Left lung (tissue), 14 donors: ENCODE measurements at places on chromosomes 12 and 14.
A peak's percentile ranks its signal among the peaks of the same experiment; 100 is the strongest.

DNA sequence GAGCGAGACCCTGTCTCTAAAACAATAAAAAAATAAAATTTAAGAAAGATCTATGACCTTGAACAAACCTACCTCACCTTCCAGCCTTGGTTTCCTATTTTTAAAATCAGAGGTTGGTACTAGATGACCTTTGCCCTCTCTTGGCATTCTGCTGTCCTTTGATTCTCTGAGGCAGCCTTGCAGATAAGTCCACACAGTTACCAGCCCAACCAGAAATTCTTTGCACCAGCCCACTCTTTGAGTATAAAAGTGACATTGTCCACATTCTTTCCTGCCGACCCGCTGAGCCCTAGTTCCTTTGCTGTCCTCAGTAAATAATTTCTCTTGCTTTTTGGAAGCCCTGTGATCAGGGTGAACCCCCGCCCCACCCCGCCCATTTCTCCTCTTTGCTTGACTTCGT is 150.4 kb downstream of the PHETA1 start:
- H3K36me3 ChIP-seq = no peaks in the 10 kb centered on the region
- no peak overlapping the region for H3K27ac ChIP-seq
- no peak overlapping the region for H3K4me3 ChIP-seq
- H3K4me1 ChIP-seq = no peaks in the 10 kb centered on the region

DNA sequence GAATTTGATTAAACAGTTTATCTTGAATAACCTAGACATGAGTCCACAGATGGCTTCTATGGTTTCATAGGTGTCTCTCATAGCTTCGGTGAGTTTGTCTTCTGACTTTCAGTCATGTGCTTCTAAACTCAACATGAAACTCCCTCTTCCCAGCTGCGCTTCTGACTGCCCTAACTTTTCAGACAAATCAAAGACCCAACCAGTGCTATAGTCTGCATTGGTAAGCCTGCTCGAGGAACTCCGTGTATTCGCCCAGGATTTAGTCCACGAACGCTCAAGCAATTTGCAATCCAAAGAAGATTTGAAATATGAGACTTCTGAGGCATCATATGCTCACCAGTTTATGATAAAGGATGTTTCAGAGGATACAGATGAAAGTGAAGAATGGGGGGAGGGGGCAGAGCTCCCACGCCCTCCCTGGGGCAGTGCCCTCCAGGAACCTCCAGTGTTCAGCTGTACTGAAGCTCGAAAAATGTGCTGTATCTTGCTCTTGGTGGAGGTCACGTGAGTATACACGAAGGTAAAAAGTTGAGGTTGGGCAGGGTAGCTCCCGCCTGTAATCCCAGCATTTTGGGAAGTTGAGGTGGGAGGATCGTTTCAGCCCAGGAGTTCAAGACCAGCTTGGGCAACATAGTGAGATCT is 5.2 kb upstream of the RILPL2 start:
- H3K36me3 ChIP-seq = no peaks in the 10 kb centered on the region
- DNase-seq = no peak
- H3K4me1 ChIP-seq = peaks cover 15% of the 10 kb centered on the region
- H3K4me3 ChIP-seq = no peak overlapping the region

- no peaks in the 10 kb centered on the region for H3K36me3 ChIP-seq
- no peak for DNase-seq
- H3K4me1 ChIP-seq = peaks cover 72% of the 10 kb centered on the region
Measured at GRCh38 chr12:124501112-124501561, 66.3 kb downstream of the NCOR2 start.

GRCh38 chr12:50107416-50108268 is 3.8 kb downstream of the GPD1 start:
- no peaks in the 10 kb centered on the region for H3K27me3 ChIP-seq
- peaks cover 29% of the 10 kb centered on the region for H3K4me1 ChIP-seq
- no peak overlapping the region for H3K4me3 ChIP-seq
- H3K27ac ChIP-seq = no peak overlapping the region
- H3K36me3 ChIP-seq = no peaks in the 10 kb centered on the region
- DNase-seq = no peak

DNA sequence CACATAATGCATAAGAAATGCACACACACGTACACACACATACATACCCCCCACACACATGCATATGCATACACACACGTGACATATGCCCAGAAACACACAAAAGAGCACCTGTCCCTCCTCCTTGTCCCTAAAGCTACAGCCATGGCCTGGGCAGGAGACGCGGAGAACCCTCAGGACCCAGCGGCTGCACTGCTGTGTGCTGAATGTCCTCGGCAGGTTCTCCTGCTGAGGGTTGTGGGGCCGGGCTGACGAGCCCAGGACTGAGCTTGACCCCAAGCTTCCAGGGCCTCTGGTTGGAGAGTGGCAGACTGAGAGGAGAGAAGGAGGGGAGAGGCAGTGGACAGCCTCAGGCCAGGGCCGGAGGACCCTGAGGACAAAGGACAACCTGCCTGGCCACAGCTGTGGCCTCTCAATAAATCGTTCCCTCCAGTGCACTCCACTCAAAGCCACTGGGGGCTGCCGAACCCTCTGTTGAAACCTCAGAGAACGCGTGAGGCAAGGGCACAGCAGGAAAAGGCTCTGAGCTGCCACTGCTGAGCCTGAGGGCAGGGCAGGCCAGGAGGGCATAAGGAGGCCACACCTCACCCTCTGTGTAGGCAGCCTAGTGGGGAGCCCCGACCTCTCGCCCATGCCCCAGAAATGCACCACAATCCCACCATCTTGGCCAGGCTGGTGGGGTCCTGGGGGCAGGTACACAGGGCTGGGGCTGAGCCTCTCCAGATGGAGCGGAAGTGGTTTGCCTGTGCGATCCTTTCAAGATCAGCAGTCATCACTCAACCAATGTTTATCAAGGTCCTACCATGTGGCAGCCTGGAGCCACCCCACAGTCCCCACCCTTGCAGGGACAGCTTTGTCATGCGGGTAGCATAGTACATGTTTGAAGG is 3.1 kb downstream of the CACNA2D4 start:
- no peak overlapping the region for H3K4me3 ChIP-seq
- H3K4me1 ChIP-seq = peaks cover 16% of the 10 kb centered on the region
- no peaks in the 10 kb centered on the region for H3K36me3 ChIP-seq
- H3K27me3 ChIP-seq = no peaks in the 10 kb centered on the region

- H3K4me3 ChIP-seq = no peak overlapping the region
- H3K4me1 ChIP-seq = no peaks in the 10 kb centered on the region
- H3K27me3 ChIP-seq = no peaks in the 10 kb centered on the region
Measured at GRCh38 chr14:81727218-81727617, 193.6 kb upstream of the SEL1L start.

DNA sequence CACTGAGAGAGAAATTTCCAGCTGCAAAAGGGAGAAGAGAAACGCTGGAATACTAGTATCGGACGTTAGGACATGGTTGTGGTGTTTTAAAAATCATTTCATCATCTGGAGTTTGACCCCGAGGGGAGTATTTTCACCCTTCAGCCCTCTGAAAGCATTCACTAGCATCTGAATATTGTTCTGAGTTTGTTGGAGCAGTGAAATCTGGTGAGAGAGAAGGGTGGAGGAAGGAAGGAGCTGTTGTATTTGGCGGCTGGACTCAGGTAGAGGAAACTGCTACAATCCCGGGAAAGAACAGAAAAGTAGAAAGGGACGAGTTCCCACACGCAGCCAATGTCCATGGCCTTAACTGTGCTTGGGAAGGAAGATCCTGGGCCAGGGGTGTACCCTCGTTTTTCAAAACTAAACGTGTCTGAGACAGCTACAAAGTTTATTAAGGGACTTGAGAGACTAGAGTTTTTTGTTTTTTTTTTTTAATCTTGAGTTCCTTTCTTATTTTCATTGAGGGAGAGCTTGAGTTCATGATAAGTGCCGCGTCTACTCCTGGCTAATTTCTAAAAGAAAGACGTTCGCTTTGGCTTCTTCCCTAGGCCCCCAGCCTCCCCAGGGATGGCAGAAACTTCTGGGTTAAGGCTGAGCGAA is 896 bp upstream of the CDKN1B start:
- H3K4me1 ChIP-seq = peaks cover 19% of the 10 kb centered on the region
- DNase-seq = no peak

DNA sequence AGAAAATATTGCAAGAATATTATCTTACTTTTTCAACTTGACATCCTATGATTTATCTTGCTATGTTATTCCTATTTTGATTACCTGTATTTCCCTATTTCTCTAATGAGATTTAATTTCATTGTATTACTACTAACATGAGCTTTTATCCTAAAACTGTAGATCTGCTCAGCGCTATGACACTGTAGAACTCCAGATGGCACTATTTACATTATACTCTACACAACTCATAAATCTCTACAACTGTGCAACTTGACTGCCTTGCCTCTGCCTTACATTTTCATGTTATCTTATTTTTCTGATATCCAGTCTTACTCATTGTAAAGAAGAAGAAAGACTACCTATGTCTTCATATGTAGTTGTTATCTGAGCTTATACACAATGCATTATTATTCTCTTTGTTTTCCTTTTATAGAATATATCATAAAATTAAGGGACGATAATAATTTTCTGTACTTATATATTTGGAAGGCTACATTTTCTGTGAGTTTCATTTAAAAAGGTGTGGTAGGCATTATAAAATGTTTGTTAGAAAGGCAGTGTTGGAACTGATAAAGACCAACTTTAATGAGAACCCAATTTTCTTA is 24.1 kb downstream of the NUP37 start:
- no peak overlapping the region for H3K4me3 ChIP-seq
- no peaks in the 10 kb centered on the region for H3K4me1 ChIP-seq
- H3K27ac ChIP-seq = no peak overlapping the region
- H3K27me3 ChIP-seq = no peaks in the 10 kb centered on the region

- H3K36me3 ChIP-seq = peaks cover 7% of the 10 kb centered on the region
- H3K27me3 ChIP-seq = no peaks in the 10 kb centered on the region
- H3K4me1 ChIP-seq = no peaks in the 10 kb centered on the region
- H3K27ac ChIP-seq = no peak overlapping the region
Measured at GRCh38 chr12:58905422-58905821, 14.9 kb downstream of the LRIG3 start.

GRCh38 chr14:67852926-67853604 is 33.5 kb downstream of the RAD51B start:
- no peaks in the 10 kb centered on the region for H3K27me3 ChIP-seq
- H3K27ac ChIP-seq = peak overlapping the region; percentile 88
- no peaks in the 10 kb centered on the region for H3K36me3 ChIP-seq
- H3K4me1 ChIP-seq = no peaks in the 10 kb centered on the region

DNA sequence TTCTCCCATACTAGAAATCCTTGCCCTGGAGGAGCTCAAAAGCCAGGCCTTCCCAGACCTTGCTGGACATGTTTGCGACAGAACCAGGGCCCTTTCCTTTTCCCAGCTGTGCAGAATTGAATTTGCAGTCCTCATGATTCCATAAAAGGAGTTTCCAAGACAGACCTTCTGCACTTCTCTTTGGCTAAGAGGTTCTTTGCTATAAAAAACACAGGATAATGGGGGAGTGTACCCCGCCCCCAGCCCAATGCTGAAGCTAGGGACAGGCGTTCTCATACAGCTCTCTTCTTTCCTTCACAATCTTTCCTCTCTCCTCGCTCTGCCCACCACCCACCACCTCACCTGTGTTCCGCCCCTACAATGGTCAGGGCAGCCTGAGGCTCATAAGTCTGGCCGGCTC is 172.3 kb upstream of the FKBP4 start:
- H3K27me3 ChIP-seq = no peaks in the 10 kb centered on the region
- no peak overlapping the region for H3K27ac ChIP-seq
- no peak overlapping the region for H3K4me3 ChIP-seq
- DNase-seq = no peak

DNA sequence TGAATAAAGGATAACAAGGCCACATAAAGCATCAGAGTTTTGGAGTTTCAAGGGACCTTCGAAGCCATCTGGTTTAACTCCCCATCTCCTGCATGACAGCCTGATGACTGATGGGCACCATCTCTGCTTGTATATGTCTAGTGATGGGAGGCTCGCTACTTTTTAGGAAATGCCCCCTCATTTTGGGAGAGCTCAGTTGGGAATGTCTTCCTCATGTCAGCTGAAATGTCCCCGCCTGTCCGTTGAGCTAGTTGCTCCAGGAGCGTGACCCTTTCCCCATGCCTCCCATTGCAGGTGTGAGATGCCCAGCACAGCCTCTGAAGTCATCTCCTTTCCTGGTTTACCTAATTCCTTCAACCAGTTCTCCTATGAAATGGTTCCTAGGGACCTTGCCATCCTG is 69.6 kb upstream of the CAPRIN2 start:
- DNase-seq = no peak
- peaks cover 32% of the 10 kb centered on the region for H3K27me3 ChIP-seq
- H3K36me3 ChIP-seq = no peaks in the 10 kb centered on the region
- H3K4me1 ChIP-seq = peaks cover 18% of the 10 kb centered on the region
- H3K4me3 ChIP-seq = no peak overlapping the region
- H3K27ac ChIP-seq = no peak overlapping the region

- no peaks in the 10 kb centered on the region for H3K4me1 ChIP-seq
- H3K27me3 ChIP-seq = no peaks in the 10 kb centered on the region
- no peak overlapping the region for H3K27ac ChIP-seq
- H3K36me3 ChIP-seq = no peaks in the 10 kb centered on the region
- H3K4me3 ChIP-seq = no peak overlapping the region
- DNase-seq = no peak
Measured at GRCh38 chr12:75103822-75104221, 105.8 kb downstream of the KCNC2 start.

DNA sequence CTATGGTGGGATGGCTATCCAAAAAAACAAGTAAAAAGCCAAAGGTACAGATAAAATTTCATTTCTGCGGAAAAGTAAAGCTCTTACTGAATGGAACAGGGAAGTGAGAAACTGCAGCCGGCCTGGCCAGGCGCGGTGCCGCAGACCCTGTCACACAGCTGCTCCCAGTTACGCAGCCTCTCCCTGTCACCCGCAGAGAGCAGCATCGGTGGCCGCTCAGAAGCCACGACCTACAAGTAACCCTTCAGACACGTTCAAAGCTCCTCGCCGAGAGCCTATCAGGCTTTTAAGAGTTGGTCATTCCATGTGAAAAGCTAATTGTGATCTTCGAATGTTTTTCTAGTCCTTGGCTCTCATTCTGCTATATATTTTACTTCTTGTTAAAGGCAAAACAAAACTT is 11.0 kb upstream of the ANKLE2 start:
- DNase-seq = no peak
- no peaks in the 10 kb centered on the region for H3K27me3 ChIP-seq
- H3K36me3 ChIP-seq = no peaks in the 10 kb centered on the region
- no peak overlapping the region for H3K27ac ChIP-seq
- H3K4me1 ChIP-seq = no peaks in the 10 kb centered on the region
- H3K4me3 ChIP-seq = no peak overlapping the region

GRCh38 chr12:124855275-124855957 is 8.2 kb downstream of the SCARB1 start:
- H3K27me3 ChIP-seq = no peaks in the 10 kb centered on the region
- peaks cover 48% of the 10 kb centered on the region for H3K4me1 ChIP-seq
- no peaks in the 10 kb centered on the region for H3K36me3 ChIP-seq
- peak overlapping the region; percentile 57 for H3K27ac ChIP-seq
- no peak for DNase-seq
